ENCODE measurements at places on chromosomes 4 and X.

DNA sequence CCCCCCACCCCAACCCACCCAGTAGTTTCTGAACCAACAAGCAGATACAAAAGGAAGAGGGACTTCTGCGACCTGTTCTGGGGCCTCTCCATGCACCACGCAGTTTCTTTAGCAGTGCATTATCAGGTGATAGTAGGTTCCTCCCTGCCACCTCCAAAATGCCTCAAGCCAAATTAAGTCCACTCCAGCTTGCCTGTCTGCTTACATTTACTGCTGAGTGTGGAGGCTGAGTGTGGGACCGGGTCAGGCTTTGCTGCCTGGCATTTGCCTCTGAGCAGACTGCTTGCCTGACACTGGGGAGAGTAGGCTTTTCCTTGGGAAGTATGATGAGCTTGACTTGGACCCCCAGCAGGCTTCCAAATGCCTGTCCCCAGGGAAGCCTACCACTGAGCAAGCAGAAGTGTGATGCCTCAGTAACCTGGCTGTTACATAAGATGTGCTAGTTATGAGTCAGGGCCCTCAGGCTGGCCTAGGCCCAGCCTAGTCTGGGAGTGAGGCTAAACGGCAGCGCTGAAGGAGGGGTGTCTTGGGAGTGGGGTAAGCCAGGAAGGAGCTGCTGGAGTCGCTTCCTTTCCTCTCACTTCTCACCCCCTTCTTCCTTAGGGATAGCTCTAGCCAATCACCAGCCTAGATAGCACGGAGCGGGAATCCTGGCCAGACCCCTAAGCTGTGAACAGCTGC is 9.0 kb downstream of the TSC22D3 start:
- no peak for DNase-seq

- no peak for DNase-seq
These were observed 540.4 kb downstream of the TRAM1L1 start for GRCh38 chr4:116544946-116545345.

DNA sequence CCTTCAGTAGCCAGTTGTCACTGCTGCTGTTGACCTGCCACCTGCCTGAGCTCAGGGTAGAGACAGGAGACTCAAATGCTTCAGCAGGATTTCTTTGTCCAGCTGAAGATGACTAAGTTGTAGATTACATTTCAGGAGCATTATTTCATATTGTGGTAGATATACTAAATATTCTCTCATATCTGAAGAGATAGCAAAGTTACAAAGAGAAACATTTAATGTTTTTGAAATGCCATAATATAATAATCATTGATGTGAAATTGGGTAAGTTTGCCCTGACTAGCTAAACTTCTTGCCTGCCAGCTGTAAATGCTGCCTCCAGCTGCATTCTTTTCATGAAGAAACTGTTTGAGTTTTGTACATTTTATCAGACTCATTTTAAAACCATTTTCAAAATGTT is 247.6 kb upstream of the CNKSR2 start:
- no peak for DNase-seq

GRCh38 chrX:65610481-65610880 is 57.0 kb upstream of the MSN start:
- no peak for DNase-seq

DNA sequence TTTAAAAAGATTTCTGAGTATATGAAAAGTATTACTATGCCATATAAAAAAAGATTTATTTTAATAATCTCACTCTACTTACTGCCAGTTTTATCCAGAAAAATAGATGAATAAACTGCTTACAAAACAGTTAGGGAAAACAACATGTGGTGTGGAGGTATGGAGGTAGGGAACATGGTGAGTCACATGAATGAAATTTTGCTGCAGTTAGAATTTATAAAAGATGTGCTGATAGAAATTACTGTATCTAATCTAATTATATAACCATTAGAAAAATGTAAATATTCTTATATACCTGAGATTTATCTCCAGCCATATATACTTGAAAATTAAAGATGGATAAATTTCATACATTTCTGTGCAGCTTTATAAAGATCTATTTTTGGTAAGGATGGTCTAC is 184.0 kb upstream of the ANK2 start:
- no peak for DNase-seq

GRCh38 chr4:151641167-151641566 is 119.6 kb downstream of the GATB start:
- DNase-seq = no peak

DNA sequence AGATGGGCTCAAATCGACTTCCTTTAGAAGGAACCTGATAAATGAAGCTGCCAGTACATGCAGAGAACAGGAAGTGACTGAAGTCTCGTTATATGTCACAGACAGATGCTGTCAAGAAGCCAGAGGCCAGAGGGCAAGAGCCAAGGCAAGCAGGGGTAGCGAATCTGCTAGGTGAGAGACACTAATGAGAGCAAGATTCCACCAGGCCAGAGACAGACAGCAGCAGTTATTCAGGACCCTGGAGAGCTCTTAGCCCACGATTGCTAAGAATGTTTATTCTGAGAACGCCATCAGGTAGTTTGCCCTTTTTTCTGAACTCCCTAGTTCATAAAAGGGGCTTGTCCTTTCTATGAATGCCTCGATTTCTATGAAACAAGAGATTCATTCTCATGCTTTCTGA is 73.7 kb downstream of the BEND2 start:
- DNase-seq = peak; percentile 51

DNA sequence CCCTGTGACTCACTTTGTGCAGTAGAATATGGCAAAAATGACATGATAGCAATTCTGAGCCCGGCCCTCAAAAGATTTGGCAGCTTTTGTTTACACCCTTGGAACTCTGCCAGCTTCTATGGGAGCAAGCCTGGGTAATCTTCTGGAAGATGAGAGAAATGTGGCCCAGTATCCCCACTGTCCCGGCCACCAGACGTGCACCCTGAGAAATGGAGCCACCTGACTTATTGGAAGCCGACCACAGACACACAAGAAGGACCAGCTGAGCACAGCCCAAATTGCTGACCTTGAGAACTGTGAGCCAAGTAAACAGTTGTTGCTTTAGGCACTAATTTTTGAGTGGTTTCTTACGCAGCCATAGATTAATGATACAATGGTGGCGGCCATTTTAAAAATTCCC is 197.0 kb downstream of the STIM2 start:
- no peak for DNase-seq

- no peak for DNase-seq
These were observed 48.2 kb upstream of the SLIT2 start for GRCh38 chr4:20203508-20203907.

DNA sequence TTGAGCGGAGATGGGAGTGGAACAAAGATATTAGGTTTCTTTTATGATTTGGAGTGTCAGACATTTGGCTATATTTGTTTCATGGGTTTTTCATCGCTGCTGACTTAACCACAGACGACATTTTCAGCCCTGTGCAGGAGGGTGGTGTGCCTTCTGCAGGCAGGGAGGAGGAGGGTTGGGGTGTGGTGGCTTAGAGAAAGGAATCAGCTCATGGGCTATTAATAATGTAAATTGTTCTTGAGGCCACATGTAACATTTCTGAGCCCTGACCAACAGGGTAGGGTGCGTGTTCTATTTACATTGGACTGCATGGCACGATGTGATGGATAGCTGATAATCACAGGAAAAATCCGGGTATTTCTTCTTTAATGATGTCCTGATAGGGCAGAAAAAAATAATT is 67.6 kb downstream of the POLA1 start:
- no peak for DNase-seq

DNA sequence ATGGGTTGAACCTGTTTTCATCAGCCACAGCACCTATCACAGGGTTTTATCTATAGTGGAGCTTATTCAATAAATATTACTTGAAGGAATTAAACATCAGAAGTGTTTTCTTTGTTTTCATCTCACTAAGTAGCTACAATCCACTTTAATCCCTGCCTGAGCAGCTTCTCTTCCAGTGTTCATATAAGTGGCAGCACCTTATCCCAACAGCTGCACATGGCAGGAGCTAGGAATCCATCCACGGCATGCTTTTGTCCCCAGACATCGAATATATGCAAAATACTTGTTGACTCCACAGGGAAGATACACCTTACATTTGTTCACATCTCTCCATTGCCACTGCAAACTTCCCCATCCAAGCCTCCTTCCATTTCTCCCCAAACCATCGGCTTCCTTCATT is 549.8 kb upstream of the FAM241A start:
- DNase-seq = no peak

GRCh38 chrX:25012433-25012735 is 3.4 kb downstream of the ARX start:
- DNase-seq = no peak

- peak; percentile 61 for DNase-seq
These were observed 7.0 kb upstream of the TXK start for GRCh38 chr4:48141048-48141447.

- no peak for DNase-seq
These were observed 16.7 kb upstream of the ANKRD17 start for GRCh38 chr4:73275318-73275654.

DNA sequence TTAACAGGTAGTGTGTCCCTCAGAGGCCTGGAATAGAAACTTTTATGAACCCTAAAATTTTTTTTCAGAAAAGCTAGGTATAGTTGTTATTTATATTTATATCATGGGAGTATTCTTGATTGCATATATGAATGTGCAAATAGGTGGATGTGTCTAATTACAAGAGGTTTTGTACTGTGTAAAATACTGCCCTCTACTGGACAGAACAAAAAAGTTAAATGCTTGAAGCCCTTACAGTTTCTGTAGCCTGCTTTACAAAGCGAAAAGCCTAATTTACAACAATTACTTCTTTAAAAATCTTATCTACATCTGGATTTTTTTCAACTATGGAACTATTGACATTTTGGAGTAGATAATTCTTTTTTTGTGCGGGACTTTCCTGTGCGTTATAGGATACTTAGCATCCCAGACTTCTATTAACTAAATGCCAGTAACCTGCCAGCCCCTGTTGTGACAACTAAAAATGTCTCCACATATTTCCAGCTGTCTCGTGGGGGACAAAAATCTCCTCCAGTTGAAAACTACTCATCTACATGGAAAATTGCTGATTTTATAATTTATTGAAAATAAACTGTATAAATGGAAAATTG is 35.1 kb downstream of the ENPEP start:
- DNase-seq = peak; percentile 74

DNA sequence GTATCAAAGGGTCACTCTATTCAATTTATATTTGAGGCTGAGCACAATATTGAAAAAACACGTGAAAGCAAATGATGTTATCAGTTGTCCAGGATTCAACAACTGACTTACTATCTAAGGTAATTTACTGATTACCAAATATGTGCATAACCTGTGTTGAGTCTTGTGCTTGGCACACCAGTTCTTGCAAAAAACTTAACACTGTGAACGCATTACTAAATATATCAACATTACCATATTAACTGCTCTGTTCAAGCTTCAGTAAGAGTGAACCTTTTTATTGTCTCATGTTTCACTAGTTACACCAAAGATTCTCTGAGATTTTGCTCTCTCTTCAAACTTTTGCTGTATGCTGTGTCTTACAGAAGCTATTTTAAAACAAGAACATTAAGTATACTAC is 38.4 kb downstream of the PPARGC1A start:
- no peak for DNase-seq

DNA sequence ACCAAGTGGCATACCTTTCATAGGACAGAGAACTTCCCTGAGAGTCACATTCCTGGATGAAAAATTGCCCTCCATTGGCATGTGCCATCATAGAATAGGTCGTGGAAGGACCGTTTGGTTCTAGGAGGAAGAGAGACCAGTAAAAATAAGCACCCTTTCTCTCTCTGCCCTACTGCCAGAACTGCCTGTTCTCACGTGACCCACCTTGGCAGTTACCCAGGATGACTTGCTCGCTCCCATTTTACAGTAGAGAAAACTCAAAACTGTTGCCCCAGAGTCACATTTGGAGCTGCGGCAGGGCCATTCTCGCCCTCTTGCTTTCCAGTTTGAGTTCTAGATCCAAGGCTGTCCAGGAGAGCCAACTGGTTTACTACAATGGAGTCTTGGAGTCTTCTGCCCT is 1.1 kb upstream of the NLGN3 start:
- no peak for DNase-seq

GRCh38 chr4:133320576-133321170 is 171.6 kb downstream of the PCDH10 start:
- DNase-seq = peak; percentile 50

GRCh38 chr4:151000747-151001429 is 14.2 kb downstream of the LRBA start:
- DNase-seq = no peak

GRCh38 chrX:4263030-4263803 is 549.8 kb upstream of the PRKX start:
- peak; percentile 15 for DNase-seq

GRCh38 chrX:74405973-74406489 is 15.3 kb upstream of the SLC16A2 start:
- DNase-seq = no peak

- no peak for DNase-seq
These were observed 33.5 kb upstream of the SETD7 start for GRCh38 chr4:139589336-139590018.

All from HT-29 (cell line).